WTC11 (cell line): ENCODE measurements at places on chromosomes 6 and 20.

- DNase-seq: no peak
Observed at GRCh38 chr20:53099856-53100255, 127.7 kb downstream of the TSHZ2 start.

GRCh38 chr6:159110748-159111147 lies 58.5 kb upstream of the FNDC1 start:
- DNase-seq: no peak

DNA sequence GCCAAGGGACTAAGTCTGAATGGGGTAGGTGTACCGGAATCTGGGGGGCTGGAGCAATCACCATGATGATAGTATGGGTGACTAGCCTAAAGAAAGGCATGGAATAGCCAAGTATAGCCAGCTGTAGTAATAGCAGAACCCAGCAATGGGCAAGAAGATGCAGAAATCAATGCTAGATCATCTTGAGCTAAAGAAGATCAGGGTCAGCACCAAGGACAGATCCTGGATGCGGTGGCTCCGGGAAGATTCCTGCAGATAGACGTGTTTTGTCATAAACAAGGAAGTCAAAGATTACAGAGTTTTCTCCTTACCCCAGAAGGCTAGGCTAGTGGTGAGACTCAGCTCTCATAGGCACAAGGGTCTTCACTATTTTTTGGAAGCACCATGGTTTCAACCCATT lies 561.6 kb upstream of the CHD6 start:
- peak; percentile 47 for DNase-seq

DNA sequence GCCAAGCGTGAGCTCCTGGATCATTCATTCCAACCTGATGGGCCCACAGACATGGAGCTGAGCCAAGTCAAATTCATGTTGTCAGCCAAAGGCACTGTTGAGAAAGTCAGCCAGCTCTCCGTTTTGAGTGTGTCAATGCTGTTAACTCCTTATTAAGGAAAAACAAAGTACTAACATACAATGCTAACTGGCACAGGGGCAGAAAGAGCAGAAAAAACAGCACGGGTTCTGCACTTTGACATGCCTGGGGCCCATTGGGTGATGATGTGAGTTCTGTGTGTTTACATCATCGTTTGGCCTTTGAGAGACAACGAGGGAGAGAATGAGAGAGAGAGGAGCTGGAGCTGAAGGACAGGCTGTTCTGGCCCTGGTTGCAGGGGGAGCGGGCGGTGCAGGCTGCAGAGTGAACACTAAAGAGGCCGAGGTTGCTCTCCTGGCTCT lies 85.9 kb downstream of the SMOC2 start:
- no peak for DNase-seq

DNA sequence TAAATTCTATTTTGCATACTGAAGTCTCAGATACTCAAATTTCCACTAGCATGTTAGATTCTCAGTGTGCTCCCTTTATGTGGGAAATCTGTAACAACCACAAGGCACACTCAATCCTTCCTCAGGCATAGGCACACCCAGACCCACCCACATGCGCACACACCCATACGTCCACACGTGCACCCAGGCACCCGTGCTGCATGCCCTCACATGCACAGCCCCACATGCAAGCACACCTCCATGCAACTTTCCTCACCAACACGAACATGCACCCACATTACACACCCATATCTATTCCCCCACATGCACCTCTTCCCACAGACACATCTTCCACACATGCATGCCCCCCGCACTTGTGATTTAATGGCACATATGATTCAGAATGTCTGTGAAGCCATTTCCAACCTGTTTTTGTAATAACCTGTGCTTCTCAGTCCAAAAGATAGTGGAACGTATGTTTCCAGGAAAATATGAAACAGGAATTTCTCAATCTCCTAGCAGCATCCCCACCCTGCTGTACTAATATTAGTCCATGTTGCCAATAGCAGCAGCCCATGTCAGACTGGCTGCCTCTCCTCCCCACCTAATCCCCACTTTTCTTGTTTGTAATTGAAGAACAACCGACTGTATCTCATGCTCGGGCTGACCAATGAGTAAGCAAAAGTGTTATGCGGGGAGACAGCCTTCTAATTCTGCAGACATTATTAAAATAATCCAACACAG lies 11.3 kb upstream of the CYP24A1 start:
- DNase-seq: no peak

GRCh38 chr6:20632696-20633095 lies 98.4 kb downstream of the CDKAL1 start:
- DNase-seq: no peak

DNA sequence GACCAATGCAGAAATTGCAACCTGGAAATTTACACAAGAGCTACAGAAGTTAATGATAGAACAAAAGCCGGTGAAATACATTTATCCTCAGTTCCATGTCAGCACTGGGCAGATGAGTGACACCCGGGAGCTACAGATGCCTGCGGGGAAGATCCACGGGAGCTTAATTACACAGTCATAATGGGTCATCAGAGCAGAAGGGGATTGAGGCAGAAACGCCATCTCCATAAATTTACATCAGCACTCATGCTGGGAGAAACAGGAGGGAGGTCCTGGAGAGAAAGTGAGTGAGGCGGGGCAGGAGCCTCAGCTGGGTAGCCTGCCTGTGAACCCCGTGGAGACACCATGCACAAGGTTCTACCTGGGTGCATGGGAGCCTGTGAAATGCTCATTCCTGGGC lies 37.6 kb upstream of the CST7 start:
- DNase-seq: no peak

DNA sequence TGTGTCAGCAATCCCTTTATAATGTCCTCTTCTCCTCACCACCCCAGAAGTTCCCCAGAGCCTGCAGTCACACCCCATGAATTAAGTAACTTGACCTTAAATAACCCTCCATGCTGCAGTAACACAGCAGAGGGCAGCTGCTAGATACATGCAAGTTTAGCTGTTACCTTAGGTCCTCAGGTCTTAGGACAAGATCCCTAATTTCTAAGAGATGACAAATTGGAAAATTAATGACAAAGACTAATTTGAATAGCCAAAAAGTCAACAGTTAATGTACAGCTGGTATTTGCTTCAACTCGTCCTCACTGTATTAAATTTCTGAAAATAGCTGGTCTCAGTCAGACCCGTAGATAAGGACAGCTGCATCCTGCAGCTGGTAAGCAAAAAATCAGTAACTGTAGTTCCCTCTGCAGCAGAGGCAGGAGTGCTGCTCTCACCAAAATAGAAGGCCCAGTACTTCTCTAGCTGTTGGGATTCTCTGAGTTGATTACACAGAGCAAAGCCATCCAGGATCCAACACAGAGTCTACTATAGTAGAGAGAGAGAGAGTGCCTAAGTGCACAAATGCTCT lies 62.4 kb downstream of the TNFRSF21 start:
- no peak for DNase-seq

- no peak for DNase-seq
Observed at GRCh38 chr6:2434116-2434515, 188.7 kb upstream of the GMDS start.

- DNase-seq: no peak
Observed at GRCh38 chr20:11957911-11958310, 40.2 kb downstream of the BTBD3 start.

GRCh38 chr20:46060301-46060881 lies 29.4 kb downstream of the NCOA5 start:
- no peak for DNase-seq
